Activated CD8-positive, alpha-beta memory T cell treated with anti-CD3 and anti-CD28 coated beads for 1 hour (primary cell): ENCODE measurements at places on chromosomes 11 and 22.

GRCh38 chr22:23119494-23120414, 22.0 kb downstream of the RSPH14 start:
- DNase-seq = no peak

DNA sequence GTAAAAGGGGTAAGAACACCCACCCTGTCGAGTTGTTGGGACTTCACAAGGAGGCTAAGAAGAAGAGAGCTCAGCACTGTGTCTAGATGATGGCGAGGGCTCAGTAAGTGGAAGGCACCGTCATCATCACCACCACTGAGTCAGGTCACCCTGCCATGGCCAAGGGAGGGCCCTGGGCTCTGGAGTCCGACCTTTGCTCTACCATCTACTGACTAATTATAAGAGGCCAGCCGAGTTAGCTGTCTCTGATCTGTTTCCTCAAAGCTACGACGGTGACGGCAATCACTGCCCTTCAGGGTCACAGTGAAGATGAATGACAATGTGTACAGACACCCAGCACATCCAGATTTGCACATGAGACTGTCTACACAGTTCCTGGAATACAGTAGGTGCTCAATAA, 29.3 kb downstream of the KIAA0930 start:
- no peak for DNase-seq

GRCh38 chr11:33605703-33606102, 94.9 kb downstream of the C11orf91 start:
- DNase-seq = no peak

- DNase-seq = no peak
Measured at GRCh38 chr11:27616711-27617110, 83.5 kb downstream of the BDNF start.

- DNase-seq = no peak
Measured at GRCh38 chr11:36022882-36023281, 79.0 kb downstream of the LDLRAD3 start.

GRCh38 chr11:93939084-93939760, 81.9 kb upstream of the HEPHL1 start:
- DNase-seq = no peak

GRCh38 chr11:65560555-65561418, 2.6 kb upstream of the LTBP3 start:
- DNase-seq = no peak

- DNase-seq = no peak
Measured at GRCh38 chr11:26778000-26778757, 56.3 kb upstream of the SLC5A12 start.
